Myocyte (in vitro differentiated cells): ENCODE measurements at places on chromosomes 7 and 10.

DNA sequence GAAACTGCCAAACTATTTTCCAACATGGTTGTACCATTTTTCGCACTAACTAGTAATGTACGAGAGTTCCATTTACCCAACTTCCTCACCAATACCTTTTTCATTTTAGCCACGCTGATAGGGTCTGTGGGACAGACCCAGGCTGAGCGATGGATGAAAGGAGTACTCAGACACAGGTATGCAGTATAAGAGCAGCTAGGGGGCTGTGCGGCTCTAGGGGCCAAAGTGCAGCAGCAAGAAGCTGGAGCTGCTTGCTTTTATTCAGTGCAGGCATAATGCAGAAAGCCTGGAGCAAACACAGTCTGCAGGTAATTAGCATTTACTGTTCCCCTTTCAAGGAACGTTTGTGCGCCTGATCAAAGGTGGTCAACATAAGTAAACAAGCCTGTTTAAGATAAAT is 21.0 kb downstream of the UCMA start:
- no peak for DNase-seq

DNA sequence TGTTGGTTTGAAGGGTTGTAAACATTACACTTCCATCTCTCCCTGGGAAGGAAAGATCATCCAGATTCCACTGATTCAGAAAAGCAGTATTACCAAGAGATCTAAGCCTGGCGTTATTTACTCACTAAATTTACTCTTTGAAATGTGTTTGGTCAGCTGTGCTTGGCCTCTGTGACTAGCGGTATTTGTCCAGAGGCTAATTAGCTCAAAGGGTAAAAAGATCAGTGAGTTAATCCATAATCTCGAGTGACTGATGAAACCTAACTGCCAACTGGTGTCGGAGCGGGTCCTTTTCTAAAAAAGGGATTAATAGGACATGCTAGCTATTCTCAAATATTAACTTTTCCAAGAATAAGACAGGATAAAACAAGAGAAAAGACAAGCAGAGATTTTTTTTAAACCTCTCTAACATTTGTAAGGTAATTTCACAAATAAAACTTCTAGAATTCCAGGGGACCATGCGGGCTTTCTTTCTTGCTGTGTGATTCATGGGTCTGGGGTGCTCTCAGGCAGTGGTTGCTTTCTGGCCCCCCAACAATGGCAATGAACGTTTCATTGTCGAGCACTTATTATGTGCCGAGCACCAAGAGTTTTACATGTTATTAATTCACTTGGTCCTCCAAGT is 247.3 kb upstream of the AOAH start:
- DNase-seq, result no peak

- no peak for DNase-seq
These were observed 137.1 kb downstream of the BMPER start for GRCh38 chr7:34042406-34042805.

- no peak for DNase-seq
These were observed 85.4 kb upstream of the PRR15 start for GRCh38 chr7:29478226-29478625.

- DNase-seq, result no peak
These were observed 33.3 kb downstream of the CHCHD3 start for GRCh38 chr7:133048589-133048988.
